ENCODE measurements at places on chromosomes 12 and 14.

GRCh38 chr14:52318062-52318461, 4.0 kb downstream of the PTGER2 start:
- DNase-seq, result no peak

DNA sequence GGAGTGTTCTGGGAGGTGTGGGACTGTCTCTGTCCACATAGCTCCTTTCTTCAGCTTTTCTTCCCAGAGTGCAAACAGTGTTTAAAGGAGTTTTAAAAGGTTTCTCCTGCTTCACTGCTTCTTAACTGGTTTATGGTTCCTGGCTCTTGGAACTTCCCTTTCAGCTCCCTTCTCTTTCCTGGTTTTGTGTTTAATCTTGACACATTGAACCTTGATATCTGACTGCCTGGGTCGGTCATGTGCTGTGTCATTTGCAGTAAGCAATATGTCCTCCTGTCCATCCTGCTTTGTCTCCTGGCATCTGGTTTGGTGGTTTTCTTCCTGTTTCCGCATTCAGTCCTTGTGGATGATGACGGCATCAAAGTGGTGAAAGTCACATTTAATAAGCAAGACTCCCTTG, 2.2 kb downstream of the TMEM106C start:
- DNase-seq, result no peak

- no peak for DNase-seq
These were observed 22.7 kb upstream of the ARID4A start for GRCh38 chr14:58275527-58276190.

DNA sequence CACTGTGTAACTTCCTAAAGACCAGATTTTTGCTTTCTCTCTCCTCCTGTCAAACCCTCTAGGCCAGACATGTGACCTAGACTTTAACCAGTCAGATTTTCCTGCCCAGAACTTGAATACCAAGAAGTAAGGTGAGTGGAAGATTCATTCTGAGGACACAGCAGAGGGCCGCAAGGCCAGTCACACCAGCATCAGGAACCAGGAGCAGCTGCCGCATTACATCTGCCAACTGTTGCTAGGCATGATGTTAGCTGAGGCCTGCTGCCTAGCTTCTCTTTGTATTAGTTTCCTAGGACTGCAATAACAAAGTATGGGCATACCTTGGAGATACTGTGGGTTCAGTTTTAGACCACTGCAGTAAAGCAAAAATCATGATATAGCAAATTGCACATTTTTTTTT, 101.9 kb upstream of the BMP4 start:
- no peak for DNase-seq

DNA sequence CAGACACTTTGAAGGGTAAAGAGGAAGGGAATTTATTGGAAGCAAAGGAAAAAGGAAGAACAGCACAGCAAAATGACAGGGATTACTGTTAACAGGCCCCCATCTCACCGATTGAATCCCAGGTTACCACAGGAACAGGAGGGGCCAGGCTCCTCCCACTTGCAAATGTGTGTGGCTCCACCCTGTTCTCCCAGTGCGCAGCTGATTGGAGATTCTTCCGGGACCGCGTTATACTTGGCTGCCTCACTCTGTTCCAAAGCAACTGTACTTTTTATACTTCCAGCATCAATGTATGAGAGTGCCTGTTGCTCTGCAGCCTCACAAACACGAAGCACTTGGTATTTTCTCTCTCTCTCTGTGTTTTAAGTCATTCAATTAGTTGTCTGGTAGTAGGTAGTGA, 273.6 kb upstream of the MDGA2 start:
- no peak for DNase-seq

DNA sequence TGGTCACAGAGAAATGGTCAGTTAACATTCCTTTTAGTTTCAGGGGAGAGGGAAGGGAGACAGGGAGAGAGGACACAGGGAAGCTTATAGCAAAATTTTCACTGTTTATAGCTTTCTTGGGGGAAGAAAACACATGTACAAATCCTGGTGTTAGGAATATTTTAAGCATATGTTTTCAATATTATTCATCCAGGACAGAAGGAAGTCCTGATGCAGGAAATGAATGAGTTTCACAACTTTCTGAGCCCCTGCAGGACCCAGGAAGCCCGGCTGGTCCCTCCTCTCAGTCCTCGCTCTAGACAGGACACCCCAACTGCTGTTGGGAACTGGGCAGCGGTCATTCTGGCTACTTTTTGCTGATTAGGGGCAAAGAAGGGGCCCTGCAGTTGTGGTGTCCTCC, 71.1 kb upstream of the ZDHHC17 start:
- DNase-seq, result no peak

- no peak for DNase-seq
These were observed 155.0 kb upstream of the TMPO start for GRCh38 chr12:98360401-98360800.

GRCh38 chr12:126676434-126676833, 1590.5 kb upstream of the TMEM132C start:
- DNase-seq, result no peak

GRCh38 chr14:68307790-68308168, 485.1 kb downstream of the ZFP36L1 start:
- no peak for DNase-seq

GRCh38 chr12:89880690-89881350, 172.2 kb upstream of the ATP2B1 start:
- DNase-seq, result no peak

DNA sequence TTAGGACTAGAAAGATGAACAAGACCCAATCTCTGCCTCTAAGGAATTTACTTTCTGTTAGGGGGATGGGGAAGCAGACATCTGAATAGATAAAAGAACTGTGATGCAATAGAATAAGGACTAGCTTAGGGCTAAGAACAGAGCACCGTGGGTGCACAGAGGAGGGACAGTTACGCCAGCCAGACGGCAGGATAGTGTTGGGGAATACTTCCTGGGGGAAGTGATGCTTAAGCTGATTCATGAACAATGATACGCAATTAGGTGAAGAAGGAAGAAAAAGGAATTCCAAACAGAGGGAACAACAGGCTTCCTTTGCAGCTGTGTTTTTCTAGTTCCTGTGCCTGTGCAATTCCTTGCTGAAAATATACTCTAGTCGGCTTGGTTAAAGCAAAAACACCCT, 501.1 kb downstream of the APAF1 start:
- DNase-seq, result no peak

- DNase-seq, result no peak
These were observed 4.3 kb upstream of the MMP19 start for GRCh38 chr12:55847033-55847432.

- no peak for DNase-seq
These were observed 451.7 kb downstream of the TMEM117 start for GRCh38 chr12:44287545-44287944.

- DNase-seq, result no peak
These were observed 302.7 kb downstream of the NPAS3 start for GRCh38 chr14:33241331-33241730.

DNA sequence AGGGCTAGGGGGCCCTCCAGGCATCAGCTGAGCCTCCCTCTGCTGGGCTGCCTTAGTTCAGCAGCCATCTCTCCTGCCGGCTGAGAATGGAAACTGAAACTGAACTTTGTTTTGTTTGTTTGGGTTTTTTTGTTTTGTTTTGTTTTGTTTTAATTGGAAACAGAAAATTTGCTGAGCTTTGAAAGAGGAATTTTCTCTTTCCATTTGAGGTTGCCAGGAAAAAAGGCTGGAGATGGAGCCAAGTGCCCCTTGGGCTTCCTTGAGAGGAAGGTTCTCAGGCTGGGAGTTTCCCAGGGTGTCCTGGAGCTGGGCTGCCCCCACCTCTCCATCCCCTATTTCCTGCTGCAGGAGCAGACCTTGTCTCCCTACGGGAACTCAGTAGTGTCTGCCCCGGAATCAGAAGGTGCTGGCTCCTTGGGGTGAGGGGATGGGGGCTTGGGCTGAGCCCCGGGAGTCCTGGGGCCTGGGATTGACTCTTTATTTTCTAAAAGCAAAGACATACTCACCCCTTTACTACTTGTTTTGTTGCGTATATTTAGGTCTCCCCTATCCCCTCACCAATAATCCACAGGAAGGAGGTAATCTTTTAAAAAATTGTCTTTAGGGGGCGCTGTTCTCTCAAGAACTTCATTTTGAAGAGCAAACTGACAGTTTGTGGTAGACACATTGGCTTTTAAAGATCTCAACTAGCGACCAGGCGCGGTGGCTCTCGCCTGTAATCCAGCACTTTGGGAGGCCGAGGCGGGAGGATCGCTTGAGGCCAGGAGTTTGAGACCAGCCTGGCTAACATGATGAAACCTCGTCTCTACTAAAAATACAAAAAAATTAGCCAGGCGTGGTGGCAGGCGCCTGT, 21.3 kb upstream of the OASL start:
- DNase-seq, result peak; percentile 26
